Naive B cell (primary cell): ENCODE measurements at places on chromosomes 5 and 9. TPM values are rescaled to one million over a fixed set of nuclear protein-coding genes. Genes with fewer than 3 reads are reported as not detected.

DNA sequence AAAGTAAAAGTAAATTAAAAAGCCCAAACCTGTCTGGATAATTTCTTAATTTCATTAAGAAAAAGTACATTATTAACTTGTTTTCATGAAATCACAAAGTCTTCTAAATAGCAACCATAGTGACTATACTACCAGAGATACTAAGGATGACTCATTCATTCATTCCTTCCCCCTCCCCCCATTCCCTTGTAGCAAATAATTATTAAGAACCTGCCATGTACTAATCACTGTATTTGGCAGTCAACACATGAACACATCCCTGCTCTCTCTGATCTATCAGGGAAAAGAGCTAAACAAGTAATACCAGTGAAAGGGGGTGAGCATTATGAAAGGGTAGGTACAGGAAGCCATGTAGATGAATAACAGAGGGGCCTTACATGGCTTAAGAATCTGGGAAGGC is 203.9 kb downstream of the CWC27 start:
- no peak for DNase-seq

DNA sequence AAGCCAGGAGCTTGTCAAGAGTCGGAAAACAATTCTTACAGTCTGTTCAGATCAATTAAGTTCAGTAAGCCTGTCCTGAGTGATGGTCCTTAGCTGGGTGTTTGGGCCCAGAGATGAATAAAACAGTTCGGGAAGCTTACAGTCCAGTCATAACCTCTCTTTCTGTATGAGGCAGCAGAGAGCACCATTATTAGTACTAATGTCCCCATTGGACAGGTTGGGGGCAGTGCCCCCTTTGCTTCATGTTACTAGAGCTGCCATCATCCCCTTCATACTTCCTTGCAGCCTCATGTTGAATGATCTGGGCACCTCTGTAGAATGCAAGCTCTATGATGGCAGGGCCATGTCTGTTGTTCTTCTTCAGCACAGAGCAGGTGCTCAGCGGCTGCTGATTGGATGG is 9.8 kb downstream of the DOCK2 start:
- DNase-seq = no peak

GRCh38 chr5:150781706-150782614 is 3.4 kb downstream of the SMIM3 start:
- no peak for DNase-seq

DNA sequence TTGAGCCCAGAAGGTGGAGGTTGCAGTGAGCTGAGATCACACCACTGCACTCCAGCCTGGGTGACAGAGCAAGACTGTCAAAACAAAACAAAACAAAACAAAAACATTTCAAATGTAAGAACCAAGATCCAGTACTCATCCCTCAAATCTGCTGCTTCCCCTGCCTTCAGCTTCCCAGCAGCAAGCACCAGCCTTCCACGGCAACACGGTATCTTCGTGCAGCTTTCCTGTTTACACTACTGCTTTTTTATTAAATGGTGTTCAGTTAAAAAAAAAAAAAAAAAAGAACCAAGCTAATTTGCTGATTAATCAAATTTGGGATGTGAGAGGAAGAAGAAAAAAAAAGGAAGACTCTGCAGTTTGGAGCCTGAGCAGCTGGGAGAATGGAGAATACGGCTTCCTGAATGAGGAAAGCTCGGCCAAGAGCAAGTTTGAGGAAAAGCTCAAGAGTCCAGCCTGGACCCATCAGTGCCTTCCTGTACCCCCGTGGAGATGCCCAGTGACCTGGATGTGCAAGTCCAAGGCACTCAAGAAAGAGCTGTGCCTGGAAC is 28.0 kb upstream of the SLC2A8 start:
- no peak for DNase-seq

GRCh38 chr9:7185612-7186011 is 427.8 kb downstream of the KDM4C start:
- no peak for DNase-seq

- no peak for DNase-seq
Measured at GRCh38 chr9:21523021-21524014, 41.2 kb upstream of the IFNE start.

DNA sequence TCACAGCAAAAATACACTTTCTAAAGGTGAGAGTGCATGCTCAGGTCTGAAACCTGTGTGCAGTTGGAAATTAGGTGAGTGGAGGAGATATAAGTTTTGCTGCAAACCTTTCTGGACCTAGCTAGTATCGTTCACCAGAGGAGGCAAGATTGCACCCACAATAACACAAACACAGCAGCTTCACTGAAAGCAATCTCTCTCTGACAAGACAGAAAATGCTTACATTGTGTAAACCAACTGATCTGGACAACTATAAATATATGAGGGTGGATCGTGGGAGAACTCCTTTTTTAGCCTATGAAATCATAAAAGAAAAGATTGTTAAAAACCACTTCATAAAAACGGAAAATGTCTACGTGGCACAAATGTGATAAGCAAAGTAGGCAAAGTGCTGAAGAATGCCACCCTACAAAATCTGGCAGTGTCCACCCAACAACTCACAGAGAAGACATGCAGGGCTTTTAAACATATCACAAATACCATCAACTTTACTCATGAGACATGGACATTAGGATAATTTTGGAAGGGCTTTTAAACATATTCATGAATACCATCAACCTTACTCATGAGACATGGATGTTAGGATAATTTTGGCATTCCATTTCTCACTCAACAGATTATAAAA is 134.3 kb downstream of the CDH18 start:
- no peak for DNase-seq

ADGRD2 gene
- polyA plus RNA-seq = not detected

ITGA2 gene
- polyA plus RNA-seq = not detected

ELOVL7 gene
- not detected for polyA plus RNA-seq
